Hindlimb muscle (tissue), 1 donor: ENCODE measurements at places on chromosomes 13 and 19.

GRCh38 chr13:91155512-91156114 lies 191.9 kb upstream of the MIR17HG start:
- no peak for DNase-seq

DNA sequence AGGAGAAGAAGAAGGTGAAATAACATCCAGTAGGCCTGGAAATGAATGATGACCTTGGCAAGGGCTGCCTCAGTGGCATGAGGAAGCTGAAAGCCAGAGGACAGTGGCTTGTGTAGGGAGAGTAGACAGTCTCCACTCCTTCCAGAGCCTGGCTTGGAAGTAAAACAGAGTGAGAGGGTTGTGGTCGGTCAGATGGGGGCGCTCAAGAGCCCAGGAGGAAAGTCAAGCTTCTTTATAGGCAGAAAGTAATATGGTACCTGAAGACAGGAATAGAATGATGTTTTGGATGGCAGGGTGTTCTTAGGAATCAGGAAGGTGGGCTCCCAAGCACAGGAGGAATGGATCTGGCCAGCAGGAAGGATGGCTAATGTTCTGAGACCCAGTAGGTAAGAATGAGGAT lies 75.1 kb upstream of the TSC22D1 start:
- DNase-seq = no peak

DNA sequence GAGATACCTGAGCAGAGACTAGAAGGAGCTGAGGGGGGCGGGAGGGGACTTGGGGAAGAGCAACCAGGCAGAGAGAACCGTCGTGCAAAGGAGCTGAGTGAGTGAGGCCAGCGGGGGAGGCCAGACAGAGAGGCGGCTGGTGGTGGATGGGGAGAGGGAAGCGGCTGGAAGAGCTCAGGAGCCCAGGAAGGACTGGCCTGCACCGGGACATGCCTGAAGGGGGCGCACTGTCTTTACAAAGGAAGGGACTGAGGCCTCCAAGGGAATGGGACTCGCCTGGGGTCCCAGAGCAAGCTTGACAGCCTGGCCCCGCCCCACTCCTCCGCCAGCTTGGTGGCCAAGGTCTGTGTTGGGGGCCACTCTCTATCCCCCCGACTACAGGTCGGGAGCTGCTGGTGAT lies 14.9 kb downstream of the ONECUT3 start:
- no peak for DNase-seq

GRCh38 chr13:102977471-102977870 lies 88.7 kb downstream of the SLC10A2 start:
- DNase-seq = no peak

- no peak for DNase-seq
These were observed 225.7 kb downstream of the LMO7 start for GRCh38 chr13:75861786-75862185.

GRCh38 chr19:52936151-52936953 lies 13.1 kb upstream of the ZNF888 start:
- DNase-seq = no peak

- DNase-seq = no peak
These were observed 78.9 kb upstream of the FLT1 start for GRCh38 chr13:28573595-28574373.

DNA sequence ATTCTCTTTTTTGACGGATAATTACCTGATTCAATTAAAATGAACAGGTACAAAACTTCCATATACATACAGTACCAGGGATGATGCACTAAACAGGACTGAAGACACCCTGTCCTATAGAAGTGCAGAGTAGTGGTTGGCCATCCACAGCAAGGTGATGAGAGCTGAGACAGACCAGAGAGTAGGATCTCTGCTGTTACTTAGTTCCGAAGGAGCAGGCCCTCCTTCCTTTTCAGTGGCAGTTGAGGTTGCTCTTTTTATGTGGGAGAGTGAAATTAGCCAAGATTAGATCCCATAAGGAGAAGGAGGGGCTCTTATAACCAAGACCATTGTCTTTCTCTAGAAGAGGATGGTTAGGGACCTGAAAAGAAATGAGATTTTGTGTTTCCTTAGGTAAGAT lies 4.0 kb downstream of the PDS5B start:
- DNase-seq = peak; percentile 16

DNA sequence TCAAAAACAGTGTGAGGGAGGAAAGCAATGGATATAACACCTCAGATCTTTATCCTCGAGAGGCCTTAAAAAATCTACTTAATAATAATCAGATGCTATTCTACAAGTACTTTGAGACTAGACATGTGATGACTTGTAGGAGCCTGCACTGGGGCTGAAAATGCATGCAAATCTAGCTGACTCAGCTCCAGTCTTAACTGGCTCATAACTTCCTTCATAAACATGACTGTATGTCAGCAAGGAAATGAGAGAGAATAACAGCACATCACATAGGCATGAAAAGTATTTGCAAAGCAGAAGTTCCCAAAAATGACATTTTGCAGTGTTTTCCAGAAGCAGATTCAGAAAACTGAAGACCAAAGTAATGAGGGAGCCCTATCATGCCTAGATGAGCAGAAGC lies 38.1 kb downstream of the PSG5 start:
- no peak for DNase-seq

- peak; percentile 56 for DNase-seq
These were observed 29.0 kb upstream of the CEBPG start for GRCh38 chr19:33344573-33344925.

DNA sequence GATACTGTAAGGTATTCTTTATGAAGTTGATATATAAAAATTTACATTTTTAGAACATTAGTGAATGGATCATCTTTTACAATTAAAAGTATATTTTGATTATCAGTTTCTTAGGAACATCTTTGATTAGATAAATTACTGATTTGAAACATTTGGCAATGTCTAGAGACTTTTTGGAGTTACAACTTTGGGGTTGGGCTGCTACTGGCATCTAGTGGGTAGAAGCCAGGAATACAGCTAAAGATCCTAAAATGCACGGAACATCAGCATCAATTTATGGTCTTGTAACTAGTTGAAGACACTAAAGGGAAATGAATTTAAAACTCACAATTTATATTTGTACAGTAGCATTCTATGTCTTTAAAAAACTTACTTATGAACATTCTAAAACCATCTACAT lies 19.9 kb downstream of the POMP start:
- no peak for DNase-seq

DNA sequence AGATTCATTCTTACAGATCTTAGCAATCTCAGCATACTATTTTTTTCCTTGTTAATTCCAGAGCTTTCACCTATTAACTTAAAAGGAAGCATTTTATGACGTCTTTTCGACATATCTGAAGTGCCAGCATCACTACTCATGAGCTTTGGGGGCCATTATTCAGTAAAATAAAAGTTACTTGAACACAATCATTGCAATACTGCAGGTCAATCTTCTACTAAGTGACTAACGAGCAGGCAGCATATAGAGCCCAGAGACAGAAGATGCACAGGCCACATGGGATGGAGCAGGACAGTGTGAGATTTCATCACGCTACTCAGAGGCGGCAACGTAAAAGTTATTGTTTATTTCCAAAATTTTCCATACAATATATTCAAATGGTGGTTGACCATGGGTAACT lies 382.6 kb downstream of the PCDH9 start:
- DNase-seq = no peak

DNA sequence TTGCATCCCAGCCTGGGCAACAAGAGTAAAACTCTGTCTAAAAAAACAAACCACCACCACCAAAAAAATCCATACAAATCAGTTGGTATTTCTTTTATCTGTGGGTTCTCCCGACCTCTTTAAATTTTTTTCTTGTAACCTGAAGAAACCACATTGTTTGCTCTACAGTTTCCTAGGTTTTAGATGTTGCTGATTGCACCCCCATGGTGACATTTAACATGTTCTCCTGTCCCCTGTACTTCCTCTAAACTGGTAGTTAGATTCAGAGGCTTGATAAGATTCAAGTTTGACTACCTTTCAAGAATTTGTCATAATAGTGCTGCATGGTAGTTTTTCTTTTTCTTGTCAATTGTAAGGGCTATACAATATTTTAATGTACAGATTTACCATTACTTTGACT lies 24.0 kb downstream of the ALG5 start:
- DNase-seq = no peak

GRCh38 chr13:24267801-24268200 lies 41.6 kb upstream of the C1QTNF9 start:
- no peak for DNase-seq

DNA sequence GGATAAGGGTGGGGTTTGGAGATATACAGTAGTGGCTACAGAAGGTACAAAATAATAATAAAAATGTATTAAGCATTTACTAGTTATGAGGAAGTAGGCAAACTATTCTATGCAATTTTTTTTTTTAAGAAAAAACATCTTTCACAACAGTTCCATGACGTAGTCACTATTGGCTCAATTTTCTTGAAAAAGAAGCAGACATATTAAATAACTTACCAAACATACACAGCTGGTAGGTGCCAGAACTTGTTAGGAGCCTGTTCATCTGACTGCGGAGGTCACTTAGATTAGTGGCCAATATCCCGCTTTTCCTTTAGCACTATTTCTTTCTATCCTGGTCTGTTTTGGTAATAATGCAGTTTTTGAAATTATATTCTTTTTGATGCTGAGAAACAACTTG lies 593.5 kb downstream of the KCTD12 start:
- DNase-seq = peak; percentile 26

DNA sequence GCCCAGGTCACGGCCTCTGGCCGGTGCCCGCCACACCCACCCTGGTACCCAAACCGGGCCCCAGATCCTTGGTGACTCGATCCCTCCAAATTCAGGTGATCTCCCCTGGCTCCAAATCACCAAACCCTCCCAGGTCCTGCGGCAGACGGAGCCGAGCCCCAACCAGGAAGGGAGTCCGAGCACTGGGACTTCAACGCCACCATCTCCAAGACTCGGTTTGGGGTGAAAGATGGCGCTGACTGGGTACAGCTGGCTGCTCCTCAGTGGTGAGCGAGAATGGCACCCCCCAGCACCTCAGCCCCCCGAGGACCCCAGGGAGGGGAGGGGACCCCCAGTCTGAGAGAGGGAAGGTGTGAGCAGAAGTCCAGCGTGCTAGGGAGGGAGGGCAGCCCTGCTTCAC lies 2.3 kb downstream of the CEACAM16 start:
- DNase-seq = no peak

DNA sequence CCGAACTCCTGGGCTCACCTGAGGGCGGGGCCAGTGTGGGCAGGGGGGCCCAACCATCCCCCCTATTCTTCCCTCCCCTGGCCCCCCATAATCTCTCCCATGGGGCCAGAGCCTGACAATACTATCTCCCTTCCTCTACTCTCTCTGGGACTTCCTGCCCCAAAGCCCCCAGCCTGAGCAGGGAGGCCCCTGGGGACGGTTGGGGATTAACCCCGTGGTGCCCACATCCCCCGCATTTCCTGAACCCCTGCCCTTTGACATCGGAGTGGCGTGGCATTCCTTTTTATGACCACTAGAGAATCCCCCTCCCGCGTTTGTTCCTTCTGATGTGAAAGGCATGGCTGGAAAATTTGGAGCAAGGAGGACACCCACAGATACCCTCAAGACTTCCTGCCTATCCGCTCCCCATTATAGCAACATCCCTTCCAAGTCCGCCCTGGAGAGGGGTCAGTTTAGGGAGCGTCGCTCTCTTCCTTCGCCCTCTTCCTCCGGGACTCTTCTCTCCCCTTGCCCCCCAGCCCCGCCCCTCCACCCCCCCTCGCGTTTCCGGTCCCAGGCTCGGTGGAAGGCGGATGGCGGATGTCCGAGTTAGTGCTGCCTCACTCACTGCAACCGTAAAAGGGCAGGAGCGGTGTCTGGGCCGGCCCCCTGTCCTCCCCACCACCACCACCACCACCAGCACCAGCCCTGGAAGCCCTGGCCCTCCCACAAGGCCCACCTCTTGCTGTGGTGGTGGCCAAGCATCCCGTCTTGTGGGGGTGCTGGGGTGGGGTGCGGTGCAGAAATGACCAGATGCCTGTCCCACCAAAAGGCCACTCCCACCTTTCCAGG lies 1.8 kb downstream of the VASP start:
- DNase-seq = peak; percentile 43

GRCh38 chr19:34178274-34178610 lies 5.9 kb downstream of the LSM14A start:
- DNase-seq = no peak

GRCh38 chr19:679418-680286 lies 3.5 kb downstream of the FSTL3 start:
- DNase-seq = peak; percentile 84

DNA sequence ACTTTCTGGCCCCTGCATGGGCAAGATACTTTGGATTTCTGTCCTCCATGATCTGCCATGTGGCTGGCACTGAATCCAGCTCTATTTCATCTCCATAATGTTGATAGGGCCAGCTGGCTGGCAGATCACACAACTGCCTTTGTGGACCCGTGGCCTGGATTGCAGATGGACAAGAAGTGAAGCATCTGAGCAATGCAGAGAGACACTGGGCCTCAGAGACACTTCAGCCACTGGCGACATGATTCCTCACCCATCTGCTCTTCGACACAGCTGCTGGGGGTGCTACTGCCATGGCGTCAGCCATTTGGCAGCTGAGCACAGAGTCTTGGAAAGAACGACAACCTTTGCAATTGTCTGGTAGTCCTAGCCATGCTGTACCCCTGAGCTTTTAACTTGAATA lies 79.5 kb upstream of the MYO16 start:
- peak; percentile 8 for DNase-seq

DNA sequence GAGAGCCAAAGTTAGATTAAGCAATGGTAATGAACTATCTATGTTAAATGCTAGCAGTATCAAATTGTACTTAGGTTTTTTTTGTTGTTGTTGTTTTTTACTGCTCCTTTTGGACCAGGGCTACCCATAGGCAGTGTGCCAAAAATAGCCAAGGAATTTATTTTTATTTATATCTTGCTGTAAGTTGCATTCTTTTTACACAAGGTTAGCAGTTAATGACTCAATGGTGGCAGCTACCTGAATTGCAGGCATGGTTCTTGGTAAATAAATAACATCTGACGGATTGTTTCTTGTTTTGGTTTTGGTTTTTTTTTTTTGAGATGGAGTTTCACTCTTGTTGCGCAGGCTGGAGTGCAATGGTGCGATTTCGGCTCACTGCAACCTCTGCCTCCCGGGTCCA lies 194.8 kb upstream of the TSC22D1 start:
- no peak for DNase-seq

DNA sequence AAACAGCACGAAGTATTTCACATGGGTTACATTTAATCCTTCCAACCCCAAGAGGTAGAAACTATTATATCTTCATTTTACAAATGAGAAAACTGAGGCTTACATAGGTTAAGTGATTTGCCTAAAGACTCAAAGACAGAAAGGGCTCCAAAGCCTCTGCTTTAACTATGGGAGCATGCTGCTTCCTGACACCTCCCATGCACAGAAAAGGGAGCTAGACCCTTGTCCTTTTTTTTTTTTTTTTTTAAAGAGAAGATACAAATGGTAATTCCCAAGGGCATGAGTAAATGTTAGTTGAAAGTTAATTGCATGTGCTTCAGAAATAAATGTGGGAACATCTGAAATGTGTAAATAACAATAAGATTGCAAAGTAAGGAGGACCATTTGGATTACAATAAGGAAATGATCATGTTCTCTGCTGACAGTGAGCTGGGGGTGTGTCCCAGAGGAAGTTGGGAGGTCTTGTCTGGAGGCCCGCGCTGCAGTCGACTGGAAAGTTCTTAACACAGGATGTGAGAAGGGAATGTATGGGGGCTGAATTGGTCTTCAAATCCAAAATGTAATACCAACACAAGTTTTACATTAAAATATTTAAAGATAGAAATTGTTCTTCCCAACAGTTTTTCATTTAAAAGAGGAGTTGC lies 500.3 kb downstream of the KLF12 start:
- no peak for DNase-seq

GRCh38 chr13:88369866-88370265 lies 698.7 kb downstream of the SLITRK5 start:
- no peak for DNase-seq
